Cortex of kidney (tissue), 1 donor: ENCODE measurements at places on chromosomes 6 and 20.

GRCh38 chr20:9759392-9759791 lies 79.5 kb downstream of the PAK5 start:
- DNase-seq, result no peak

- DNase-seq, result no peak
These were observed 21.1 kb downstream of the PNPLA1 start for GRCh38 chr6:36290668-36291620.

GRCh38 chr20:13325033-13325432 lies 104.0 kb downstream of the ISM1 start:
- DNase-seq, result no peak

DNA sequence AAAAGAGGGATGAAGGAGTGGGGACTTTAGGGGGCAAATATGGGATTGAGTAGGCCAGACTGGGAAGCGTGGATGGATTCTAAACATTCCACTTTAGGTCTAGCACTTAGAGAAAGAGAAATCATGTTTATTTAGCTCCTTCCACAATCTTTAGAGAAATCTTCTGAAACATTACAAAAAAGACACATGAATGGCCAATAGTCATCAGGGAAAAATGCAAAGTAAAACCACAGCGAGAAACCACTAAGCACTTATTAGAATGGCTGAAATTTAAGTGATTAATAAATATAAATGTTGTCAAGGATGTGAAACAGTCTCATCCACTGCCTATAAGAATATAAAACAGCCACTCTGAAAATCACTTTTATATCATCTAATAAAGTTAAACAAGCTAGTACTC lies 46.9 kb downstream of the HLA-A start:
- no peak for DNase-seq

DNA sequence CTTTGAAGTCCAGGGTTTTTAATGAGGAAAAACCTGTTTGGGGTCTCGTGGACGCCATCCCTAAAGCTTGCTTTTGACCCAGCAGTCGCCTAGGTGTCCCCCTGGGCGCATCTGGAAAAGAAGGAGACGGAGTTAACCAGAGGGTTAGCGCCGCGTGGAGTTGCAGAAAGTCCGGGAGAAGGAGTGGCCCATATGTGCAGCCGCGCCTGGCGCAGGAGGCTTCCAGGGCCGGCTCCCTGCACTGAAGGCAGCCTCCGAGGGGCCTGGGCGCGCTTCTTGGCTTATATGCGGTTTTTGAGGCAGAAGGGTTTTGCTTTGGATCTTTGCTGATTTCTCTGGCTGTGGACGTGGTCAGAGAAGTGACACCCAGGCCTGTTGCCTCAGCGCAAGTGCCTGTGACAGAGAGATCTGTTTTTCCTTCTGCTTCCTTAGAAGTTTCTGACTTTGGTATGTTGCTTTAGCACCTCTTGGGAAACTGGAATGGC lies 987 bp downstream of the TMEM181 start:
- no peak for DNase-seq

DNA sequence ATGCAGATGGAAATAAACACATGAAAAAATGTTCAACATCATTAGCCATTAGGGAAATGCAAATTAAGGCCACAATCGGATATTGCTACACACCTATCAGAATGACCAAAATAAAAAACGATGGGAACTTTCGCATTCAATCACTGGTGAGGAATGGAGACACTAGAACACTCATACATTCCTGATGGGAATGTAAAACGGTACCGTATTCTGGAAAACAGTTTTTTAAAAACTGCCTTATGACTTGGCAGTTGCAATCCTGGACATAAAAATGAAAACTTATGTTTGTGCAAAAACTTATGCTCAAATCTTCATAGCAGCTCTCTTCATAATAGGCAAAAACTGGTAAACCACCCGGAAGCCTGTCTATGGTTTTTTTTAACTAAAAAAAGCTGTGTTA lies 146.0 kb downstream of the CEBPB start:
- DNase-seq, result no peak

DNA sequence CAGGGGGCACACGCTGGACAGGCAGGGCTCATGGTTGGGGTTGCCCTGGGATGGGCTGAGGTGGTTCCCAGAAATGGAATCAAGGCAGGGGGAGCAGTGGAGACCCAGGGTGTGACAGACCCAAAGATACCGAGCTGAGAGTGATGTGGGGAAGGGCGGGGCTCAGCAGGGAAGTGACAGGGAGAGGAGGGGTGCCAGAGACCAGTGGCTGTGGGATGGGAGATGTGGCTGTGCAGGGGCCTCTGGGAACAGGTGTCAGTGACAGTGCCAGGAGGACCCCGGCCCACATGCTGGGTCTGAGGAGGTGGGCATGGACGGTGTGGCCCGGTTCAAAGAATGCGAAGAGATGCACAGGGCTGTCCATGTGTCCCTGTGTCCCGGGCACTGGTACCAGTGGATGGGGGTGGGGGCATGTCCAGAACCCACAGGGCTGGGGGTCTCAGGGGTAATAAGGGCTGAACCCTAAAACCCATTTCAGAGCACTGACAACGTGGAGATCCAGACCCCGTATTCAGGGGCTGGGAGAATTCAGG lies 1.0 kb downstream of the CABLES2 start:
- DNase-seq, result no peak

DNA sequence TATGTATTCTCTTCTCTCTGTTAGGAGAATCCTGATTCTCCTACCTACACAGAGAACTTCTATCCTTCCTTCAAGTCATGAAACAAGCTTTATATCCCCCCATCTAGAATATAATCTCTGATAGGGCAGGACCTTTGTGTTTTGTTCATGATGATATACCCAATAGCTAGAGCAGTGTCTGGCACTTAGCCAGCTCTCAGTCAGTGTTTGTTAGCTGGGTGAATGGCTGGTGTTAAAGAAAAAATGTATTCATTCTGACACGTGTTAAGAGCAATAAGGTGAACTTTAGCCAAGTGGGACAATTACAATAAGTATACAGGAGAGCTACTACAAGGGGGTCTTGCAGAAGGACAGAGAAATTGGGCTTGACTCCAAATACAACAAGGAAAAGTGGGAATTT lies 34.3 kb upstream of the TNFRSF21 start:
- DNase-seq, result no peak

DNA sequence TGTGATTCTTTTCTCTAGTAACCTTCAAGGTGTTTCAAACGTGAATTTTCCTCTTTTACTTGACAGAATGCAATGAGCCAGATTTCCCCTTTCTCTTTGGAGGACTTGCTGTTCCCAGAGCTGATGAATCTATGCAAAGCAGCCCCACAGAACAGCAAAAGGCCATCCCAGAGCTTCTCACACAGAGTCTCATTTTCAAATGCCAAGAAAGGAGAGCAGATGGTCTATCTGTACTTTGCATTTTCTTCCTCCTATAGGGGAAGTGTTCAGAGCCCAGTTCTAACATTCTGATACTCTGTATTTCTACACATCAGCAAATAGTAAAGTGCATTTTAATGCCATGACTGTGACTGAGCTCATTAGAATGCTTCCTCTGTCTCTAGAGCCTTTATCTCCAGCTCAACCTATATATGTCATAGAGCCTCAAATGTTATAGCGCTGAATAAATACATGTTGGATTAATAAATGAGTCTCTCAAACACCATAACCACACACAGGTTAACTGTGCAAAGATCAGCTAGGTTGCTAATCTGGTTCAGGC lies 81.8 kb upstream of the EYA4 start:
- no peak for DNase-seq

DNA sequence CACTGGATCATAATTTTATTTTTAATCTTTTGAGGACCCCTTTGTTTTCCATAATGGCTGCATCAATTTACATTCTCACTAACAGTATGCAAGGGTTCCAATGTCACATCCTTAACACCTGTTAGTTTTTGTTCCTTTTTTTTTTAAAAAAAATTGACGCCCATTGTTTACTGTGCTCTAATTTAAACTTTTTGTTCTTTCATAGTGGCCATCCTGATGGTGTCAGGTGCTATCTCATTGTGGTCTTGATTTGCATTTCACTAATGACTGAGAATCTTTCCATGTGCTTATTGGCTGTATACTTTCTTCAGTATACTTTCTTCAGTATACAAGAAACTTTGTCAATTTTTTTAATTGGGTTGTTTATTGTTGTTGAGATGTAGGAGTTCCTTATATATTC lies 347.0 kb downstream of the RNGTT start:
- no peak for DNase-seq

GRCh38 chr6:28615955-28616747 lies 90.5 kb downstream of the GPX5 start:
- DNase-seq, result no peak

DNA sequence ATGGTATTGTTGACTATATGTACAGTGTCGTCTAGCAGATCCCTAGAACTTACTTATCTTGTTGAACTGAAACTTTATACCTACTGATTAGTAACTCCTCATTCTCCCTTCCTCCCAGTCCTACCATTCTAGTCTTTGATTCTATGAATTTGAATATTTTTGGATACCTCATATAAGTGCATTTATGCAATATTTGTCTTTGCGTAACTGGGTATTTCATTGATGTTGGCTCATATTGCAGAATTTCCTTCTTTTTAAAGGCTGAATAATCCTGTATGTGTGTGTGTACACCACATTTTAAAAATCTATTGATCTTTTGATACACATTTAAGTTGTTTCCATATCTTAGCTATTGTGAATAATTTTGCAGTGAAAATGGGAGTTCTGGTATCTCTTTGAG lies 119.9 kb downstream of the SOX4 start:
- DNase-seq, result no peak

DNA sequence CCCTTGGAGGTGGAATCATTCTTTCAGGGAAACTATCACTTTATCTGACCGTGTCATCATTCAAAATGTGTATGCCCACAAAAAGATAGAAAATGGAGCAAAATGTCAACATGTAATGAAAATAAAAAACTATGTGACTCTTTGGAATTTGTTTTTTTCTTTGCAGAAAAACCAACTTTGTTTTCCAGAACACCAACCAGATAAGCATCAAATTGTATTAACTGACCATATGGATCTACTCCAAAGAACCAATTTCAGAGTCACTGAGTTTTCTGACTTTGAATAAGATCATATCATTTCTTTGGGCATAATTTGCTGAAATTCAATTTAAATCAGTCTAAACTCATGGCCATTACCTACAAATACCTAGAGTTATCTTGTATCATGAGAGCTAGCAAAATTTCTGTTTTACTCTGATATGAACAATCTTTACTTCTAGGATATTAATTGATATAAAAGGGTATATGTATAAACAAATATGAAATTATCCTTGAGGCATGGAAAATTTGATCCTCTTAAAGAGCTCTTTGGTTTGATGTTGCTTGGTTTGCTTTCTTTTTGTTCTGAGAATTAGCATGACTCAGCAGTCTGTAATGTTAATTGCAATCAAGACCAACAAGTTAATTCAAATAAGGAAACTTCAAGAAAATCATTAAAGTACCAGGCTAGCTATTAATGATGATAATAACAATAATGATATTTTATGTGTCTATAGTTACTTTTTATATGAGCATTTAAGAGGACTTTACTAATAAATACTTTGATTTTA lies 444.4 kb upstream of the MARCKS start:
- DNase-seq, result no peak

DNA sequence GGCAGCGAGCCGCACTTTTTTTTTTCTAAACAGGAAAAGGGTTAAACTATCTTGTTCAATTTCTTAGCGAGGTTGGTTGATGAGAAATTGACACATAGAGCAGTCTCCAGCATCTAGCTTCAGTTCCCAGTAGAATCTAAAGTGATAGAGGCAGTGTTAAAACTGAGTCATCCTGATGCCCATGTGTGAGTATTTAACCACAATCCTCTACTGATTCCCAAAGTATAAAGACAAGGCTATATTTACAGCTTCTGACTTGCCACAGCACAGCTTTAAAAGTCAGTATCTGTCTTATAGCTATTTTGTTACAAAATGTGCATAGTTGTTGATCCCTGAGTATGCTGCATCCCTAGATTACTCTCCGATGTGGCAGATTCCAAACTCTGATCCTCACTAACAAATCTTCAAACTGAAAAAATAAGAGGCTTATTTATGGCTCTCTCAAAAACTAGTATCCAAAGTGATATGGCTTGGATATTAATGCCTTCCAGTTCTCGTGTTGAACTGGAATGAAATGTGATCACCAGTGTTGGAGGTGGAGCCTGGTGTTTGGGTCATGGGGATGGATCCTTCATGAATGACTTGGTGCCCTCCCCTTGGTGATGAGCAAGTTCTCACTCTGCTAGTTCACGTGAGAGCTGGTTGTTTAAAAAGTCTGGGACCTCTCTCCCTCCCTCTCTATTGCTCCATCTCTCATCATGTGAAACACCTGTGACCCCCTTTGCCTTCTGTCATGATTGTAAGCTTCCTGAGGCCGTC lies 13.1 kb upstream of the POPDC3 start:
- DNase-seq, result no peak
